ENCODE measurements at places on chromosomes 13 and 19.

DNA sequence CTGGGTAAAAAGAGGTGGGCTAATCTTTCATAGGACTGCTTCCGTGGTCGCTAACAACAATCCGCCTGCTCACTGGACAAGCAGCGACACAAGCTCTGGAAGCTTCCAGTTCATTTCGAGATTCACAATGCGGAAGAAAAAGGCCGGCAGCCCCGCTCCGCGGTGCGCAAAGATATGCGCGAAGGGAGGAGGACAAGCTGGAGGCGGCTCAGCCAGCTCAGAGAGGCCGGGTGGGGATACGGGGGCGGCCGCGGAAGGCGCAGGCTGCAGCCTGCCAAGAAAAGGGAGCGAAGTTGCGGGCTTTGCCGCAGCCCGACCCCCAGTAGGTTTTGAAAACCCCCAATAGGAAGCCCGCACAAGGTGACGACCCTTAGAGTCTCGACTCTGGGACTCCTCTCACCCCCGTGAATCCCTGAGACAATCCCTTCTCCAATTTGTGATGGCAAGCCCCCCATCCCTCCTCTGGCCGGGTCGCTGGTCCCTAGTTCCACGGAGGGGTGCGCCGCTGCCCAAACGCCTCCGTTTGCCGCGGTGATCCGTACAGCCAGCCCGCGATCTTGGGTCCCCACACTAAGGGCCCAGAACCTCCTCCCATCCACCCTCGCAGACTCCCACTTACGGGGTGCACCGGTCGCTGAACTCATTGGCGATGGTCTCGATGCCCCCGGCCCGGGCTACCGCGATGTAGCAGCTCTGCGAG is 697 bp downstream of the HSPH1 start:
- DNase-seq, result no peak

- no peak for DNase-seq
Observed at GRCh38 chr13:80548915-80549314, 208.0 kb upstream of the SPRY2 start.

- no peak for DNase-seq
Observed at GRCh38 chr19:50242581-50242980, 39.2 kb downstream of the MYH14 start.

- no peak for DNase-seq
Observed at GRCh38 chr19:45505151-45505995, 1.9 kb upstream of the VASP start.

GRCh38 chr13:49908637-49909036 is 27.5 kb downstream of the SPRYD7 start:
- DNase-seq, result no peak

GRCh38 chr13:45296259-45296658 is 44.7 kb downstream of the TPT1 start:
- DNase-seq, result no peak

DNA sequence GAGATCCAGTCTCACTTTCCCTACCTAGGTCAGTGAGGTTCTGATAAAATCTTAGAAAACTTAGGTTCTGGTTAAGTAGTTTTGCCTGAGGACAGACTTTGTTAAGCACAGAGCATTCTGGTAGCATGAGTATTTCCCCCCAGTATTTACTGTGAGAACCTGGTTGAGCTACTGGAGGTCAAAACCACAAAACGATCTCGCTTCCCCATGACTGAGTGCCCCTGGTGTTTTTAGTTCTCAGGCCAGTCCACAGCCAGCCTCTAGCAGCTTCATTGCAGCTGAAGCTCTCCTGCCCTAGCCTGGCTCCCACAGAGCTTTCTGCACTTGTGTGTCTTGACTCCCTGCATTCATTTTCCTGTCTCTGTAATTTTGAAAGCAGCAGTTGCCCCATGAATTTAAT is 1138.2 kb downstream of the UQCRFS1 start:
- no peak for DNase-seq

GRCh38 chr13:81379183-81379582 is 1038.3 kb upstream of the SPRY2 start:
- no peak for DNase-seq

DNA sequence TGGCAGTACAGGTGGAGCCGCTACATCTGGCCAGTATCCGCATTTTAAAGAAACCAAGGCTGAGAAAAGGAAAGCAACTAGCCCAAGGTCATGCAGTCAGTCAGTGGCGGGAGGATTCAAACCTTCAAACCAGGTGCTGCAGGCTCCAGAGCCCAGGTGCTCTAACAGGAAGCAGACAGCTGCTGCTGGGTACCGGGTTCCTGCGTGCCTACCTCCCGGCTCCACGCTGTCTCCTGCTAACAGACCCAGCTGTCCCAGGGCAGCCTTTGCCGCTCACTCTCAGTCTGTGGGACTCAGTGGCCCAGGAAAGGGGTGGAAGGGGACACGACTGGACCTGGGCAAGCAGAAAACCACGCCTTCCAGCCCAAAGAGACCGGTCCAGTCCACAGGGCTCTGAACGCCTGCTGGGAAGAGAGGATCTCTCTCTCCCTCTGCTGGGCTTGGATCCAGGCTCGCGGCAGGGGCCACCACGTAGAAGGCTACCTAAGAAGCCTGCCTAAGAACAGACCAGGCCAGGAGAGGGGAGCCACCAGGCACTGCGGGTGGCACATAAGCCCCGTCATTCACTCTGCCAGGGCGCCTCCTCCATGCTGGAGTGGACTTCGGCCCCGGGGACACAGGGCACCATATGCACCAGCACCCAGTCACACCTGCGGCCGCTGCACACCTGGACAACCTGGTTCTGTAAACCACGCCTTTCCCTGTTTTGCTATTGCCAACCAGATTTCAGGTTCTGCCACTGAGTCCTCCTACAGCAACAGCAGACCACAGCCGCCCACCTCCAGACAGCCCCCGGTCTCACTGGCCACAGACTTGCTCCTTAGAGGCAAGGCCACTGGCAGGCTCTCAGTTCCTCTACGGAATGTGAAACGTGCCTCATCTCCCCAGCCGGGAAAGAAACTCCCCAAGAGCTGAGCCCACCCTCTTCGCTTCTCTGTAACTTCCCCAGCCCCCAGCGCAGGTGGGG is 4.6 kb downstream of the DAPK3 start:
- DNase-seq, result no peak

DNA sequence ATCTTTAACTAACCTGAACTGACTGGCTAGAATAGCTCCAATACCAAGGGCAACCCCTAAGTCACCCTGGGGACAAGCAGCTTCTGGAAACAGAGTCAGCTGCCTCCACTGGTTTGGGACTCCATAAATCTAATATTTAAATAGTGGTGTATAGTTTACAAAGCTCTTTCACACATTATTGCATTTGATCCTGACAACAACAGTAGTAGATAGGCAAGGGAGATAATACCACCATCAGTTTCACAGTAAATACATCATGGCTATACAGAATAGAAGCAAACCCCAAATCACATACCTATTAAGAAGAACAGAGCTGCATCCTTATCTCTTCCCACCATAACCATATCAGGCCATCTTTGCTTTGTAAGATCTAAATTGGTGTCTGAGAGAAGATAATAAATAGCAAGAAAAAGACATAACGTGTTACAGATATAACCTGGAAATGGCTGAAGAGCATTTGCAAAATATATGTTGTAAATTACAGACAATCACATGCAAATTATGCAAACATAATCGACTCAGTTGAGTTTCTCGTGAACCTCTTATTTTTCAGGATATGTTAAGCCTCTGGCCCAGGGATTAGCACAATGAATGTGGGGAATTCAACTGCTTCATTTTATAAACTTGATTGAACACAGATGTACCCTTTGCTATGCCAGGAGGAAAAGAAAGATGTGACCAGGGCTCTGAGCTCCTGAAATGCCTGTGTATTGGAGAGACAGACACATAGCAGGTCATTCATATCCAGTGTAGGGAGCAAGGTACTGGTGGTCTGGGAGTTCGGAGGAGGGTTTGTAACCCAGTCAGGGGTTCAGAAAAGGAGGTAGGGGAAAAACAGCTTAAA is 142.5 kb downstream of the SLC7A1 start:
- no peak for DNase-seq

- no peak for DNase-seq
Observed at GRCh38 chr19:52296400-52296772, 583 bp upstream of the ZNF480 start.

GRCh38 chr13:90070837-90071525 is 1276.5 kb upstream of the MIR17HG start:
- DNase-seq, result no peak

DNA sequence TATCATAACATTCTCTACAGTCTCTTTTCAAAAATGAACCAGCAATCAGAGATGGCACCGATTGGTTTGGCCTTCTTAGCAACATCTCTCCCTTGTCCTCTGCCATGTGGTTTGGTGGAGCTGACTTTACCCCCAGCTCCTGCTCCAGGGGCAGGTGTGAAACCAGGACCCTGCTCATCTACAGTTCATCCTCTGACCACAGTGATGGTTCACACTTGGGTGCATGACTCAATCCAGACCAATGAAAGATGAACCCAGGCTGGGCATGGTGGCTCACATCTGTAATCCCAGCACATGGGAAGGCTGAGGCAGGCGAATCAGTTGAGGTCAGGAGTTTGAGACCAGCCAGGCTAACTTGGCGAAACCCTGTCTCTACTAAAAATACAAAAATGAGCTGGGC is 33.6 kb upstream of the FFAR2 start:
- no peak for DNase-seq

DNA sequence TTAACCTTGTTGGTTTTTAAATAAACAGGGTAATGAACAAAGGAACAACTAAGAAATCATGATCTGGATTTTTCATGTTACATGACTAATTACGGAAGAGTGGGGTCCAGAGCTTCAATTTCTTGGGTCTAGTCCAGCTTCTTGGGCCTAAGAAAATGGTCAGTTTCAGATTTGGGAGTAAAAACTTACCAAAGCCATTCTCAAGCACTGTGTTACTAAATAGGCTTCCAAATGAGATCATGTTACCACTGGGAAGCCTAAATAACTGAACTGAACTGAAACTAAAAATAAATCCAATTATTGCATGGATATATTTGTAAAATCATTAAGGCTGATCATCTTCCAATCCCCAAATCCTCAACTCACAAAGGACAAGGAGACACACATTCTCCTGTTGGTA is 13.9 kb downstream of the TBC1D4 start:
- no peak for DNase-seq

- no peak for DNase-seq
Observed at GRCh38 chr13:32453981-32454380, 26.1 kb upstream of the N4BP2L1 start.

- no peak for DNase-seq
Observed at GRCh38 chr19:27635401-27635800, 1577.5 kb downstream of the UQCRFS1 start.

- DNase-seq, result no peak
Observed at GRCh38 chr13:50017819-50018218, 2.6 kb downstream of the KCNRG start.

- no peak for DNase-seq
Observed at GRCh38 chr19:6413291-6413690, 11.3 kb downstream of the KHSRP start.

DNA sequence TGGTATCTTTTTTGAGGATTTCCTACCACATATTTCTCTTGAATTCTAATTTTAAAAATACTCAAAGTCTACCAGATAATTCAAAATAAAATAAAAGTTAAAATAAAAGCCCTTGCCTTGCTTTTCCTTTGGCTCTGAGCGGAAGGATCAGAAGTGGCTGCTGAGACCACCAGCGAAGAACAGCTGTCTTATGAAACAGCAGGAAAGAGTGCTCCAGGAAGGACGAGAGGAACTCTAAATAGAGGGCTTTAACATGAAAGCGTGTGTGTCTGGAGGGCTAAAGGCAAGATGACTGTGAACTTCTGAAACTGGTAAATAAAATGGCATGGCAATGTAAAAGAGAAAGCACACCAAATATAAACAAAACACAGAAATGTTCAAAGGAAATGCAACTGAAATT is 521.5 kb upstream of the SPRY2 start:
- no peak for DNase-seq

DNA sequence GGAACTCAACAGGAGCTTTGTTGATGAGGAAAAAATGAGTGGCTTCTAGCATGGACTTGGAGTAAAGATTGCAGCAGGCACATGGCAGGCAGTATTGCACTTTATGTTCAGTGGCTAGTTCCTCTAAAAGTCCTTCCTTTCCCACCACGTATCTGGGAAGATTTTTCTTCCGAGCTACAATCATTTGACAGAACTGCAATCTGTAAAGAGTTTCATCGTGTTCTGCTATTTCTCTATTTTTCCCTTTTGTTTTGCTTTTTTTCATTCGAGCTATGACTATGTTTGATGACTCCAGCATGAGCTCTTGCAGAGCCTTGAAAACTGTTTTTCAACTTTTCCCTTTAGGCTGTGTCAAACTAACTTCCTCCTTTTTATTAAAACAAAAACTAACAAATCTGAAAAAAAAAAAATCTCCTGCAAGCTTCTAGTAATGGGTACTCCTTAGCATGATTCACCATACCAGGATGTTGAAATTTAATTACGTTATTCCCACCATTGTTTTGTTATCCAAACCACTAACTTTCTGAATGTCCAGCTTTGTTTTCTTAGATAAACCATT is 12.3 kb downstream of the CLDN10 start:
- no peak for DNase-seq

GRCh38 chr13:90461398-90461797 is 886.1 kb upstream of the MIR17HG start:
- no peak for DNase-seq
